ENCODE measurements at places on chromosomes 4 and X.

DNA sequence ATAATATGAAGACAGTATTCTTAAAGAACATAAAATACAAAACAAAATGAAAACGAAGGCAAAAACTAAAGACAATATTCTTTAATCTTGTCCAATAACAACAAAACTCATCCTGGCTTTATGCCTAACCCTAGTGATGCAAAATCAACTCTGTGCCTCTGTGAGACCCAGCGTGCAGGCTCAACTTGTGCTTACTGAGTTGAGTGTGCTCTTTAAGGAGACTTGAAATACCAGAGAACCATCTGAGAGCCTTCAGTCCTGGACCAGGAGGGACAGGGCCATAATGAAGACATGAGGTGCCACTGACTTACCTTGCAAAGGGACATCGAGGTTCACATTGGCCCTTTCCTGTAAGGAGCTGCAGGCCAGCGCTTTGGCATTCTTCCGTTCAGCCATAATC lies 77.1 kb downstream of the NSUN7 start:
- no peak for DNase-seq

- DNase-seq: no peak
Observed at GRCh38 chr4:83561381-83561780, 25.5 kb downstream of the GPAT3 start.

DNA sequence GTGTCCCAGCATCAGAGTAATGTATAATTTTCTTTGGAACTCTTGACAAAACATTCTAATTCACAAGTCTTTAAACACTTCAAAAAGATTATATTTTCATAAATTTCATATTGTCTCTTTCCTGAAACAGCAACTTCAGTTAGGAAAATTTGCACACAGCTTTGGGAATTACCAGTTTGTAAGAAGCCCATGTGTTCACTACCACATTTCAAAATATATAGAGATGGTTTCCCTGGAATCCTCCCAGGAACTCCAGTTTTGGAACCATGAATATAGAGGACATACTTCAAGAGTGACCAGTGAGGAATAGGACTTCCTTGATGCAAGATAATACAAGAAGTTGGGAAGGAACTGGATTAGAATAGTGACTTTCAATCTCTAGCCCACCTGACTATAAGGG lies 28.7 kb upstream of the HPGDS start:
- DNase-seq: no peak

DNA sequence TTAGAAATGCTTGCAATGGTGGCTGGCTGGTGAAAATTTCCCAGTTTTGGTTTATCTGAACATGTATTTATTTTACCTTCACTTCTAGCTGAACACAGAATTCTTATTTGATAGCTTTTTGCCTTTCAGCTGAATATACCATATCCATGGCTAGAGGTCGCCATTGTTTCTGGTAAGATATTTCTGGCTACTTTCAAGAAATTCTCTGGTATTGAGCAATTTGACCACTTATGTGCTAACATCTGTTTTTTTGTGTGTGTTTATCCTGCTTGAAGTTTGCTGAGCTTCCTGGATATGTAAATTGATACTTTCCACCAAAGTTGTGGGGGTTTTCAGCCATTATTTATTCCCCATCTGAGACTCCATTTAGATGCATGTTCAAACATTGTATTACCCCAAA lies 75.4 kb downstream of the FBXW7 start:
- DNase-seq: no peak

GRCh38 chrX:41703574-41704029 lies 14.8 kb downstream of the GPR34 start:
- DNase-seq: no peak

GRCh38 chr4:87025614-87026041 lies 90.8 kb downstream of the AFF1 start:
- DNase-seq: no peak

GRCh38 chr4:99637174-99637573 lies 20.5 kb downstream of the C4orf54 start:
- no peak for DNase-seq

GRCh38 chr4:45121426-45121975 lies 395.1 kb upstream of the GNPDA2 start:
- no peak for DNase-seq

GRCh38 chrX:39603230-39603629 lies 494.5 kb downstream of the BCOR start:
- DNase-seq: no peak

GRCh38 chr4:14410516-14410915 lies 591.8 kb upstream of the CPEB2 start:
- DNase-seq: no peak

DNA sequence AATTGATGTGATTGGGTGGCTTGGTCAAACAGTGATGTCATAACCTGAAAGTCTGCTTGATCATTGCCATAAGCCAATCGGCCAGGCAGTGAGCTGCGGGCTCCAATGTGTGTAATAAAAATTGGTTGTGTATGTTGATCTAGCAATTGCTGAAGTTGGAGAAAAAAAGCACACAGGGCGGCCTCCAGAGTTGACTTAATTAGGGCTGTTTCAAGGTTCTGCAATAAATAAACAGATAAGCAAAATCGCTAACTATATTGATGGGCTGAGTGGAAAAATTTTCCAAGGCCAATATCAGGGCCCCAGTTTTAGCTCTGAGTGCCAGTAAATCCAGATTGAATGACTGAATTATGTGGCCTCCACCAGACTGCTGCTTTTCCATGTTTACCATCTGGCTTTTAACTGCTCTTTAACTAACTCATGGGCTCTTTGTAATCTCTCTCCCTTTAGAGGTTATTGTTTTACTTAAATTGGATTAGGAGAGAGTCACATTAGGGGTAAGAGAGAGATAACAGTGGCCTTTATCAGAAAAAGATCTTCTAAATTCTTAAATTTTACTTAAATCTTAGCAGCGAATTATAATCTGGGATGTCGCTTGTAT lies 160.6 kb upstream of the WDFY3 start:
- no peak for DNase-seq

DNA sequence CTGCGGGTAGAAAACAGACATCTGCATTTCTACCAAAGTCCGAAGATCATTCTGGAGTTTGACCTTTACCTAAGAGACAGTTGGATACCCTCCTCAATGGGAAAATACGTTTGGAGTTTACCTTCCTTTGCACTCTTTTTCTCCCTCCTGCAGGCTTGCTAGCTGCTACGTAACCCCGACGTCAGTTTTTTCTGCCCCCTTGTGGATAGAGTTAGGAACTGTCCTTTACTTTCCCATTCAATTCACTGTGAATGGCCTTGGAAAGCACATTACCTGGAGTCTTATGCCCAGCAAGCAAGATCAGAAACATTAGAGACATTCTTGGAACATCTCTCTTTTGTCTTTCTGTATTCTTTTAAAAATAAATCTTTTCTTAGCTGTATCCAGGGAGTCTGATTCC lies 250.7 kb downstream of the NAP1L3 start:
- no peak for DNase-seq

DNA sequence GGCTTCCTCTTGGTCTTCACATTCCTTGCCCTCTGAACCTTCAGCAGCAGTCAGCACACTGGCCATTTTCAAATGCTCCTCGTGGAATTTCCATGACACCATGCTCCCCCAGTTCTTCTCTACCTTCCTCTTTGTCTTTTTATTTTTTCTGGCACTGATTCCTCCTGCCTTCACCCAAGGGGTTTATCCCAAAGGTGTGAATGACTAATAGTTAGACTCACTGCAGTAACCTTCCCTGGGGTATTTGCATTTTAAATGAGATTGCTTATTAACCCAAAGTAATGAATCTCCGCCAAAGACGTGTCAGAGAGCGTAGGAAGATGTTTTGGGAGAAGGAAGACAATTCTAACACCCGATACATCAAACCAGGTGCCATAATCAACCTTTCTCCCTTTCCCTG lies 36.2 kb downstream of the CD40LG start:
- no peak for DNase-seq

DNA sequence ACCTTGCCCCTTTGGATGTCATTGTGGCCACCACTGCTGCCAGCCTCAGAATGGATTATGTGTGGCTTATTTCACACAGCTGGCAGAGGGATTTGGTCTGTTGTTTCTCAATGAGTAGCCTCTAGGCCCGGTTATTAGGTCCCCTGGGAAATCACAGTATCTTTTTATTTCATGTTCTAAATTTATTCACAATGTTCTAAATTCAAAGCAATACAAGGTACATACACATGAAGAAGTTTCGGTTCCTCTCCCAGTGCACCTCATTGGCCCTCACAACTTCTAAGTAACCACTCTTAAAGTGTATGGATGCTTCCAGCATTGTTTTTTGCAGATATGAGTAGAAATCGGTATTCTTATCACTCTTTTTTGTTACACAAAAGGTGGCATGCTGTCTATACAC lies 262.7 kb downstream of the RCHY1 start:
- DNase-seq: no peak

- DNase-seq: no peak
Observed at GRCh38 chr4:178185517-178185916, 743.3 kb upstream of the AGA start.

DNA sequence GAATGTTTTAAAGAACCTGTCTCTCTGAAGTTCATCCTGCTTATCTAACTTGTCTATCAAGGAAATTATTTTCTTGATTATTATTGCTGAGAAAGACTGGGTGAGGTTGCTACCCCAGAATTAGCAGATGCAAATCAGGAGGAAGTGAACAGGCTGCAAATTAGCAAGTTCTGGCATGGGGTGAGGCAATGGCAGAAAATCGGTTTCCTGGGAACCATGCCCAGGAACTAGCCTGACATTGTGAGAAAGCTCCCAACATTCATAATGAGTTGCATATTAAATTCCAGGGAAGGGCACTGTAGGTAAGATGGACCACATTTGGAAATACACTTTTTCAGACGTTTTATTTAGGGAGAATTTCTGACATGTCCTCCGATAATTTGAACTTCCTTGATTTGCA lies 11.6 kb downstream of the ARSF start:
- no peak for DNase-seq

GRCh38 chr4:102819588-102820365 lies 7.6 kb downstream of the UBE2D3 start:
- DNase-seq: no peak

DNA sequence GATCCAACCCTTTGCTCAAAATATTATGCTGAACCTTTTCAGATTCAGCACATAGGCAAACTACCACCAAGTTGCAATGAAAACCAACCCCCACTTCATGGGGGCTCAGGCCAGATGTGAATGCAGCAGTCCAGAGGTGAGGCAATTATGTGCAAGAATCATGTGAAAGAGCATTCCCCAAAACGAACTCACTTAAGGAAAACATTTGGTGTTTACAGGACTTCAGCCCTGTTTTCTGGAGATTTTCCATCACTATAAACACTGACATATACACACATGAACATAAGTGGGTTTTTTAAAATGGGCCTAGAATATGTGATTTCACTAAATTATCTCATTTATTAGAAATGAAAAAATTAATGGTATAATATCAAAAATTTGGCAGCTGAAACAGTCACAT lies 31.5 kb downstream of the BMP3 start:
- DNase-seq: no peak

DNA sequence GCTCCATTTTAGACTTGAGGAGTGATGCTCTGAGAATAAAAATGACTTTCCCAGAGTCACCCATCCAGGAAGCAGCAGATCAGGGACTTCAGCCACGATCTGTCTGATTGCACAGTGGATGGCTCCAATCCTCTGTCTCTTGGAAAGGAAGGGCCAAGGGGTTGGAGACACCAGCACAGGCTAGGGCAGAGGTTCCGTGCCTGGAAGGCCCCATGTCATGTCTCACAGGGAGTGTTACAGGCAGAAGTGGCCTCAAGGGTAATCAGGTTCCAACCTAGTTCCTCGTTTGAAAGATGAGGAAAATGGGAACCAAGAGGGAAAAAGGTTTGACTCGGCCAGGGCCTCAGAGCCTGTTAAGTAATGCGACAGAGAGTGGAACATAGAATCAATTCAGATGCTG lies 160.0 kb downstream of the EFNB1 start:
- no peak for DNase-seq

- no peak for DNase-seq
Observed at GRCh38 chrX:100829730-100830129, 9.5 kb downstream of the CSTF2 start.

DNA sequence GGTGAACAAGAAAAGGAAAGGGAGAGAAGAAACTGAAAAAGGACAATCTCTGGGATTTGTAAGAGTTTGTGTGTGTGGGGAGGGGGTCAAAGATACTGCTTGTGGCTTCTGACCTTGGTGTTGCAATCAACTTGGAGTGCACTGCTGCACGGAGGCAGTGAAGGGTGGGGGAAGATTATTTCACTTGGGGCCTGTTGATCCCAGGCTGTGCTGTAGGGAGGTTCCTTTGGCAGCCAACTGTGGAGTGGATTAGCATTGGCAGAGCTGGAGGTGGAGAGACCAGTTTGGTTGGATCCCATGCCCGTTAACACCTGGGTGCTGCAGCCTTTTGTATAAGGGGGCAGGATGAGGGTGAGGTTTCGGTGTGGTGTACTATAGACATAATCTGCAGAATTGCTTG lies 38.2 kb downstream of the AFF1 start:
- no peak for DNase-seq

DNA sequence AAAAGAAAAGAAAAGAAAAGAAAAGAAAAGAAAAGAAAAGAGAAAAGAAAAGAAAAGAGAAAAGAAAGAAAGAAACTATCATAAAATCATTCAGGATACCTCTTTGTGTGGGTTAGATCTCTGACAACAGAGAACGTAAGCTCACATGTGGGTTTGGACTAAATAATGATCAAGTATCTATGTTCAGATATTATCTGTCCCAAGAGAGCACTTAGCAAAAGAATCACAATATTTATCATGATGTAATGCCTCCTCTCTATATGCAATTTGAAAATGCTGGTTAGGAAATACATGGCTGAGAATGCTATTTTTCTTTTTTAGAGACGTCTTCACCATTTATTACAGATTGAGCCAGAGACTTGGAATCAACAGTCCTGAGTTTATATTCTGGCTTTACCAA lies 191.3 kb downstream of the KCNIP4 start:
- no peak for DNase-seq
